Fibroblast of gingiva (primary cell): ENCODE measurements at places on chromosomes 3 and 15.

- DNase-seq = no peak
Observed at GRCh38 chr3:120218981-120219380, 66.0 kb downstream of the GPR156 start.

GRCh38 chr3:135922903-135923250, 42.7 kb upstream of the PPP2R3A start:
- no peak for DNase-seq

DNA sequence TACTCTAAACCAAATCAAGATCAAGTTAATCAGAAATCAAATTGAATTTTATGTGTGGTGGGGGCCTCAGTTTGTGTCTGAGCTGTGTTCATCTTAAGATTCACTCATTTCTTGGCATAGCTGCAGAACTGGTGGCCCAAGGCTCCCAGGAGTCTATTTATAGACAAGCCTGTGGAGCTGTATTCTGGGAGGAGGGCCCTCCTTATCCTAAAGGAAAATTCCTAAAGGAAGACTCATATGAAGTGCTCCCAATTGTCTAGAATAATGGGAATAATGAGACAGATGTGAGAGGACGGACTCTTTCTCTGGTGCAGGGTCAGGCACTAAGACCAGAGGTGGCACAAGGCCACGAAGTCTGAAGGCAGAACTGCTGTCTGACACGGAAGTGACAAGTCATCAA, 38.9 kb downstream of the C3orf85 start:
- DNase-seq = no peak

GRCh38 chr3:16053794-16054193, 120.7 kb upstream of the GALNT15 start:
- peak; percentile 76 for DNase-seq

DNA sequence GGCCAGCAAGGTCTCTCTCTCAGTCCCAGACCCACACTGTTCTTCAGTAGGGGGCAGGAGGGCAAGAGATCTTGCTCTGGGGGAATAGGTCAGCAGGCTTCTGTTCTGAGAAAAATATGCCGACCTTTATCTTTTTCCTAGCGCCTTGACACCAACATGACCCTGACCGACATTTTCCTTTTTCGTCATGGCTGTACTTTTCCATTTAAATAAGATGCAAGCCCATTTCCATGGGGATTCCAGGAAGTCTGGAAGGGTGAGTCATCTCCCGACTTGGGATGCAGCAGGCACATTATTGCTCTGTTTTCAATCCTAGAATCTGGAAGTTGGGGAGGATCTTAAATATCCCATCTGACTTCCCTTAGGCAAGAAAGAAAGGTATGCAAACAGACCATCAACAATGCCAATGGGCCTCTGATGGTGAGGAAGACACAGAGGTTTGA, 261.5 kb upstream of the LRTM1 start:
- DNase-seq = peak; percentile 65

- DNase-seq = no peak
Observed at GRCh38 chr3:158531334-158531733, 39.7 kb upstream of the MLF1 start.

DNA sequence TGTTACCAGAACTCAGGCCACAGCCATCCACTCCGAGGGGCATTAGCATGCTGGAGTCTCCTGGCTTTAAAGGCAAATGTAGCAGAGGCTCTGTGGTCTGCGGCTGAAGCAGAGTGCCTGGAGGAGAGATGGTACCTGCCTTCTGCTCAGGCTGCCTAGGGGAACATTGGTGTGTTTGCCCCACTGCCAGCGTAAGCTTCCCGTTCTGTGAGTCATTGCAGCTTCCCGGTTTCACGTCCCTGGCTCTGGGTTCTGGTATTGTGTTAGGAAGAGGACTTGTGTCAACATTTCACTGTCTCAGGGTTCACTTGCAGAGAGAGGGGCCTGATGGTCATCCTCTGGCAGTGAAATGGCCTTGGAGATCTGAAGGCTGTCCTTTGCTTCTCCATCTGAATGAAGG, 1.8 kb downstream of the GASK1A start:
- DNase-seq = peak; percentile 14

- DNase-seq = no peak
Observed at GRCh38 chr15:73936588-73937290, 10.5 kb downstream of the LOXL1 start.

GRCh38 chr15:75107908-75108838, 84.8 kb downstream of the PPCDC start:
- DNase-seq = peak; percentile 80

GRCh38 chr3:39157359-39157758, 4.0 kb upstream of the CSRNP1 start:
- DNase-seq = no peak

DNA sequence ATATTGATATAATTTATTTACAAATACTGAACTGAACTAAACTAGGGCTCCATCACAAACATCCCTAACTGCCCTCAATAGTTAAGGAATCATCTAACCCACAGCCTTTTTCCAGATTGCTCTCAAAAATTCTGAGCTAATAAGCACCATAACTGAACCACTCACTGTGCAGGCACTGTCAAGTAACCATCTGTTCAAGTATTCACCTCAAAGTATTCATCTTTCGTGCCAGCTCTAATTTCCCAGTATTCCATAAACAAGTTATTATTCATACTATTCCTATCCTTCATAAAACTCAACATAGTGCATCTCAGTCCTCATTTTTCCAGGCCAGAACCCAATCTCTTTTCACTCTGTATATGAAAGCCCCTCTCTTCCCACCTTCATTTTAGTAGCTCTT, 41.1 kb downstream of the THBS1 start:
- no peak for DNase-seq

DNA sequence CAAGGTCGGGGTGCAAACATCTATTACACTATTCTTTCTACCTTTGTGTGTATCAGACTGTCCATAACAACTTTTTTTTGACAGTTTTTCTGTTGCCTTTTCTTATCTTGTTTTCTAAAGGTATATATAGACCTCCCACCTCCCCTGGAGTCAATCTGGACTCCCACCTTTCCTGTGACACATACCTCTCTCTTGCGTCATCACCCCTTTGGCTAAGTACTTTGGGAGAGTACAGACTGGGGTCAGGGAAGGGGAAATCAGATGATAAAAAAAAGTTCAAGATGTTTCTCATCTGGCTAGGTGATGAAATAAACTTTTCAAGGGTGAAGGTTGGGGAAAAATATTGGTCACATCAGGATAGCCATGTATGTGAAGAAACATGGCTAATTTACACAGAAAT, 17.2 kb downstream of the TSPAN3 start:
- no peak for DNase-seq

GRCh38 chr3:72043204-72044133, 258.5 kb upstream of the PROK2 start:
- DNase-seq = no peak

DNA sequence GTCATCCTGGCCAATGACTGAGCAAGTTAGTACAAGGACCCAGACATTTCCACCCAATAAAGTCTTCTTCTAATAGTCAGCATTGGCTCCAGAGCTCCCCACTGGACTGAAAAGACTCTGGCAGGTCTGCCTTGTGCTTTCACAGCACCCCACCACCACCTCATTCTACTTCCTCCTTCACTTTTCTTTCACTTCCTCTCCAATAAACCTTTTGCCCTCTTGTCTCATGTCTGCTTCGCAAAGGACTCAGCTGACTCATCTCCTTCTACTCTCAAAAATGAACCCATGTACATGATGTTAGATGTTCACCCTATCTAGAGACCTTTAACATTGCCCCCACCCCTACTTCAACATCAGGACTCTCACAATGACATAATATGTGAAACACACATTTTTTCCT, 181.0 kb upstream of the PPP2R3A start:
- DNase-seq = no peak

GRCh38 chr15:66600240-66600627, 34.4 kb upstream of the LCTL start:
- no peak for DNase-seq

GRCh38 chr3:46184469-46184868, 23.6 kb downstream of the CCR1 start:
- peak; percentile 59 for DNase-seq

GRCh38 chr3:171187706-171188290, 161.3 kb upstream of the SLC2A2 start:
- DNase-seq = no peak

DNA sequence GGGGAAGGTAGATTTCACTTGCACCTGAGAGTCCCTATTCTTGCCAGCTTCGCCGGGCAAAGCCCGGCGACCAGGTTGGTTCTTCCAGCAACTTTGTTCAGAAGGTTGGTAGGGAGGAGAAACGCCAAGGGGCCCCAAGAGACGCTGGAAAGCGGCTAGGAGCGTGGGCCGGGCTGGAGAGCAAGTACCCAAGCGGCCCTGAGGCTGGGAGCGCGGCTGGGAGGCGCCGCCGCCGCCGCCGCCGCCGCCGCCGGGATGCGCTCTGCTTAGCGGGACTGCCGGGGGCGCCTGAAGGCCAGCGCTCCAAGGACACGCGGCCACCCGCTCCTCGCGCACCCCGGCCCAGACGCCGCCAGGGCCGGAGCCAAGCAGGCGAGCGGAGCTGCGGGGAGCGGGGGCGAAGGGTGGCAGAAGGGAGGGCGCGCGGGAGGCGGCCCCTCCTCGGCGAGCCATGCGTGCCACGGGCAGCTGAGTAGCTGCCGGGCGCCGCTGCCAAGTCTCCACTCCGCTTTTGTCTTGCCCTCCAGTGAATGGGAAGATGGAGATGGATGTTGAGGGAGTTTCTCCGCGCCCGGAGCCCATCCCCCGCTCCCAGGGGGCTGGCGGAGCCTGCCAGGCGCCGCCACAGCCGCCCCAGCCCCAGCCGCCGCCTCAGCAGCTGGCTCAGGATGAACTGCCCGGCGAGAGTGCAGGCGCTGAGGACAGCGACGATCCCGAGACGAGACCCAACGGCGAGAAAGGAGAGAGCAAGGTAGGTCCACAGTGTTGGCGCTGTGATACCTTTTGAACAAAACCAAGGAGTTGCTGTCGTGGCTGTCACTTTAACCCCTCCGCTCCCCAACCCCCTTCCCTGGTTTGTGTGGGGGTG, 227.4 kb upstream of the AZI2 start:
- no peak for DNase-seq

DNA sequence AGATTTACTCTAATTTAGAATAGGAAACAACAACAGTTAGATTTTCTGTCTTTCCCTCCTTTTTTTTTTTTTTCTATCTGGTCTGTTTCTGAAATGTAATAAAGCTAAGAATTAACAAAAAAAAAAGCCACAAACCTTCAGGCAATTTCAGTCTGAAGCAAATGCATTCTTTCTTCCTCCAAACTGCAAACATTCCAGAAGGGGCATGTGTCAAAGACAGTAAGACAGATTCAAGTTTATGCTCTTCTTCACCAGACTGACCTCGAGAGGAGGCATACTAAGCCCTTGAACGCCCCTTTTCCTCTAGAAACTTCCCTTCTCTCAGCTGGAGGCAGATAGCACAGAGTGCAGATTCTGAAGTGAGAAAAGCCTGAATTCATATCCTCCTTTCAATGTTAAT, 654.6 kb upstream of the LMCD1 start:
- DNase-seq = no peak

GRCh38 chr15:52789601-52790168, 451 bp downstream of the ONECUT1 start:
- peak; percentile 13 for DNase-seq

DNA sequence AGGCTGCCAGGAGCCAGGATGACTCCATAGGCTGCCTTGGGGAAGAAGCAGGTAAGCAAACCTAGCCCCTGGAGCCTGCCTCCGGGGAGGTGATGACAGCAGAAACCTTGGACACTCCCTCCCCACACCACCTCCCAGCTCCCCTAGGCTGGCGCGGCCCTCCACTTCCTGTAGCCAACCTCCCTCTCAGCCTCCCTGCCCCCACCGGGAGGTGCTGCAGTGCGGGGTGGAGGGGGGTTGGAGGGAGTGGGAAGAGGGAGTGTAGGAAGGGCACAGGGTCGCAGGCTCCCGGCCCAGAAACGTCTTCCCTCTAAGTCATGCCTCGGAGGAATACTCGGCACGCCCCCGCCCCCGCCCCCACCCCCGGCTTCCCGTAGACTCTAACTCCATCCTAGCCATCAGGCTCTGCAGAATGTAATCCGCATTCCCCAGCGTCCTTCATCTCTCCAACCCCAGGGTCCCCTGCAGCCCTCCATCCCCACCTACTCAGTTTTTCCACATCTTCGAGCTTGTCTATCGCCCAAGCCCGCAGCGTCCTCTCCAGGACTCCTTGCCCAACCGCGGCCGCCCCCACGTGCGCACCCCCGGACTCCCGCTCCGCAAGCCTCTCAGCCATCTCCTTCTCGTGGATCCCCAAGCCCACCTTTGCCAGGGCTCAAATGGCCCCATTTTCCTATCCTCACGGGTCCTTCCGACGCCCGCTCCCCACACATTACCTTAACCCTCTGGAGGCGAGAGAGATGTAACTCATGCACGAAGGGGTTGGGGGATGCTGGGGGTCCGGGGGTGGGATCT, 528 bp downstream of the LPCAT4 start:
- peak; percentile 17 for DNase-seq

DNA sequence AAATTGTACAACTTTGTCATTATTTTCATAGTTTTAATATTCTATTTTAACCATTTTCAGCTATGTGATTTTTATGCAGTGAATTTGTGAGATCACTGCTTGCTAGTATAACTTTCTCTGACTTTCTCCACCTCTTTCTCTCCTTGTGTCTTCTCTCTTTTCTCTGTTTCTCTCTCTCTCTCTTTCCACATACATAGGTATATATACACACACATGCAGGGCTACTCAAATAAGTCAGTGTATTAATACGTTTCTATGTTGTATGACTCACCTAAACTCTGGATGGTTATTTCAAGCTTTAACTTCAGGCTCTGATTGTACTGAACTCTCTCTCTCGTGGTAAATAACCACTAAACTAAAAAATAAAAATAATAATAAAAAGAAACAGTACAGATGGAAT, 1389.3 kb upstream of the ALCAM start:
- no peak for DNase-seq

GRCh38 chr15:68464448-68465090, 32.6 kb upstream of the ITGA11 start:
- no peak for DNase-seq

DNA sequence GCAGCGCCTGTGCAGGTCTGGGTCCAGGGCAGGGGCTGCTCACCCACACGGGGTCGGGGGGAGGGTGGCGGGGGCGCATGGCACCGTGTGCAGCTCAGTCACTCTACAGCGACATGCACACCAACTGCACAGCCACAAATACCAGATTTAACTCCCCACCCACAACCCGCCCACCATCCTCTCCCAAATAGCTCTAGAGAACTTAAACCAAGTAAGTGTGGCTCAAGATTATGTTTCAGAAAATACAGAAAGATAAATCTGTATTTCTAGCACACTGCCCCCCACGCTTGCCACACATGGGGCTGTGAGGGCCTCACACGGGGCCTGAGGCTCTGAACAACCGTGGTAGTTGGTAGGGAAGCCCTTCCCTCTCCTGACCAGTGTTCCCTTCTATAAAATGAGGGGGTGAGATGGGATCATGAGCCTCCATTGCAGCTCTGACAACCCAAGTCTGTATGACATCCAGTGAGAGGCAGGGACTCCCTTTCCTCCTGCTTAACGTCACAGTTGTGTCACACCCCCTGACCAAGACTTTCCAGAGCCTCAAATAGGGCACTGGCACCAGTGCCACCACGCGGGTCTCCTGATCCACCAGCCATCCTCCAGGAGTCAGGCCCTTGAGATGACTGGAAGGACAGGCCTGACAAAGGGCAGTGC, 23.1 kb downstream of the POC1A start:
- DNase-seq = no peak
